ENCODE measurements at places on chromosomes 2 and 18.

DNA sequence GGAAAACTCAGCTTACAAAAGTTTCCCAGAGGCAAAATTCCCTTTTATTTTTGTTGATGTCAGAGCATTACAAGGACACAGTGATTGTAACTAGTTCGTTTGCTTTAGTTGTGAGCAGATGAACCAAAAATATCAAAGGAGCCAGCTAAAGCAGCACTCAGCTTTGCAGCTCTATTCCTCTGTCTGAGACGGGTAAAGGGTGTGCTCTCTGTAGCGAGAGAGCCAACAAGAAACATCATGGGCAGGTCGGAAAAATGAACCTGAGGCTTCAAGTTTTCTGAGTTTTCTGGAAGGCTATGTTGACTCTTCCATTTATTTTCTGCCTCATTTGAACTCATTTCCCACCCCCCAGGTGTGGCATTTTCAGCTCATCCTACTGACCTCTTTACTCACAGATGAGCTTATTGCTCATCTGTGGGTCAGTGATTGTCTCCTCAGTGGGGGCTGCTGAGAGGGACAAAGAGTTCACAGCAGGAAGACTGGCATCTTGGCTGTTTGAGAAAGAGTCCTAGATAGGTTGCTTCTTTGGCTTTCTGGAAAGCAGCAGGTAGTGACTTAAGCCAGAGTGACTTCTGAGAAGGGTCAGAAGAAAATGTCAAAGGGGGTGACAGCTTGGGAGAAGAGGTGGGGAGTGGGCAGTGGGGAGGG, 66.6 kb upstream of the EPC2 start:
- no peak for ATAC-seq

DNA sequence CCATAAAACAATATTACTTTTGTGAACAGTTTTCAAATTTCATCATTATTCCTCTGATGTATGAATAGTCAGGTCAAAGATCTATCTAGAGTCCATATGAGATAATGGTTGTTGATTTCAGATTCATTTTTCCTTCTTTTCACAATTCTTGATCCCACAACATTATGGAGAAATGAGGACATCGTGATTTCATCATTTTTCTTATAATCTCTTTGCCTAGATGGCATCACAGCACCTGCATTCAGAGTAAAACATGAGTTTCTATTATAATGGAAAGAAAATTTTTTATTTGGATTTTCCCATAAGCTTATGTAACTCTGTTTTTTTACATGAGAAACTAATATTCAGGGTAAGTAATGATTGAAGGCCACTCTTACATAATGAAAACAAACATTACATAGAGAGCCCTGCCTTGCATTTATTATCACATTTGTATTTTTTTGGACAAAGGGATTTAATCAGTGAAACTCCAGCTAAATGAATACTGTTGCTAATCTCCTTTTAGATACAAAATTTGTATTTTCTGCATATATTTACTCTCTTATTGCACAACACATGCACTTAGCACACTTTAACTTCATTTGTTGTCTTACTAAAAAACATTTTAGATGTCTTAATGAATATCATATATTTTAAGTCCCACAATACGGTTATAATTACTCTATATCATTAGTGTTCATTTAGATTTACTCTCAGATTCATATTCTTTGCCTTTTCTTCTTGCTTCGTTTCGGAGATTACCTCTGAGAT, 188.4 kb upstream of the KYNU start:
- ATAC-seq: no peak

DNA sequence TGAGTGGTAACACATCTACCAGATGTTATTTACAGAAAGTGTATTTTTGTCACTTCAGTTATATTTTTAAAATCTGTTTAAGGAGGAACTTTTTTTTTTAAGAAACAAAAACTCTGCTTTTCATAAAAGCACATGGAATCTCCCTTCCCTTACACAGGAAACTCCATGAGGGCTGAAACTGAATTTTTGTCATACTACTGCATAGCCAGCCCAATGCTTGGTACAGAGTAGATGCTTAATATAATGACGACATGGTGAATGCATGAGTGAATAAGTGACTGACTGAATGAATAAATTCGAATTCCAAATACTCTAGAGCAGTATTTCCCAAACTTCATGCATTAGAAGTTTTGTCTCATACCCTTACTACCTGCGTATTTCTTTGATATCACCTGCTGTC, 86.5 kb downstream of the ROCK2 start:
- ATAC-seq: no peak

DNA sequence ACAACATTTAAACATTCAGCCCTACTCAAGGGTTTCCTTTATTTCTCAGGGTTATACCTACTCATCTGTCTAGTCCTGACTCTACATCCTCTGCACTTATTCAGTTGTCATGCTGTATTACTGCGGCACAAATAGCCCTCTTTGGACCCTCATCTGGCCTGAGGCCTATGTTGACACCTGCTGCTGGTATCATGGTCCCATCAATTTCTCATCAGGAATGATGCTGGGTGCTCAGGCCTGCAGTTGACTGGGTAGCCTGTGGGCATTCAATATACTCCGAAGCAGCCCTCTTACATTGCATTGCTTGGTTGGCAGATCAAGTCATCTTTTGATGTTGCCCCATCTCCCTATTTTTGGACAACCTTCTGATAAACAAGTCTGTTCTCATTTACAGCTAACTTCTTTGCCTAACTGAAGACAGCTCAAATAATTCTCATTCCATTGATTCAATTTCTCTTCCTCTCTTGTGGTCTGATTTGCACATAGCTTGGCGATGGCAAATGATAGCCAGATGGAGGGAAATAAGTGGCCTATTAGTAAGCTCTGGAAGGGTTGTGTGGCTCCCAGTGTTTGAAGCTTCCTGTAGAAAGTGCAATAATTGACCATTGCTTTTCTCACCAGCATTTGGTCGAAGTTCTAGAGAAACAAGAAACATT, 19.1 kb upstream of the MC4R start:
- peak; percentile 29 for ATAC-seq

DNA sequence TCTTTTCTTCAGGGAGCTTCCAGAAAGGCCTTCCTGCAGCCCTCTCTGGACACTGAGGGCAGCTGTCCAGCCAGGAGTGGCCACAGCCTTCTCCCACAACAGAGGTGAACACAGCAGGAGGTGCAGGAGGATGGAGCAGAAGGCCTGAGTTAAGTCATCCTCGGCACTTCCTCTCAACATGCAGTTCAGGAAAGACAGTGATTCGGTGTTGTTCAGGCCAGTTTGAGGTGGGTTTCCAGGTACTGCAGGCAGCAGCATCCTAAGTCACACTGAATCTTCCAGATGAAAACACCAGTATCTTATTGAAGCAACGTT, 225.3 kb upstream of the PXDN start:
- no peak for ATAC-seq

GRCh38 chr18:995629-996028, 91.0 kb downstream of the ADCYAP1 start:
- ATAC-seq: no peak

DNA sequence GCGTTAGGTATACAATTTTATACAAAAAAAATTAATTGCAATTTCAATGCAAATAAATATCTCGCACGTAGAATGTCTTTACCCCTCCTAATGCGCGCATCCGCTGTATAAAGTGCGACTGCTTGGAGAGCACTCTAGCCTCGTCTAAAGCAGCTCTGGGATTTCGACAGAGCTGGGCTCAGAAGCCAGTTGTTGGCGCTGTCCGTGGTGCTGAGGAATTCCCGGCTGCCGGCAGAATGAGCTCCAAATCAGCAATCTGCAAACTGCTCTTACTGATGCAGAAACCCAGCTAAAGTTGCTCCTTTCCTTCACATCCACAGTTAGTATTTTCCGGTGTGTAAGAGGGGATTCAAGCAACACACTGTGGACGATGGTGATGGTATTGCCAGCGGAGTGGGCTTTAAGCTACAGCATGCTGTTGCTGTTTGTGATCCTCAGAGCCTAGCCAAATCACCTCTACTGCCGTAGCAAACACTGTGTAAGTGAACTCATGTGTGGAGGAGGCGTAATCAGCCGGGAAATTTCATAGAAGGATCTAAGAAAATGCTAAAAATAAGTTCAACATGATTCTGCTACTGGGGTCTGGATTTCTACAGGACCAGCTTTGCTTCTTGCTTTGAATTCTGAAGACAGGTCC, at the start of gene VWC2L:
Gene VWC2L (plus strand): TSS at position 137 of the 637 bp plus-strand sequence. CDS start 3,140 bp downstream, outside the sequence.
- ATAC-seq: peak; percentile 99

- no peak for ATAC-seq
Measured at GRCh38 chr2:217993138-217993537, 9.7 kb downstream of the TNS1 start.

DNA sequence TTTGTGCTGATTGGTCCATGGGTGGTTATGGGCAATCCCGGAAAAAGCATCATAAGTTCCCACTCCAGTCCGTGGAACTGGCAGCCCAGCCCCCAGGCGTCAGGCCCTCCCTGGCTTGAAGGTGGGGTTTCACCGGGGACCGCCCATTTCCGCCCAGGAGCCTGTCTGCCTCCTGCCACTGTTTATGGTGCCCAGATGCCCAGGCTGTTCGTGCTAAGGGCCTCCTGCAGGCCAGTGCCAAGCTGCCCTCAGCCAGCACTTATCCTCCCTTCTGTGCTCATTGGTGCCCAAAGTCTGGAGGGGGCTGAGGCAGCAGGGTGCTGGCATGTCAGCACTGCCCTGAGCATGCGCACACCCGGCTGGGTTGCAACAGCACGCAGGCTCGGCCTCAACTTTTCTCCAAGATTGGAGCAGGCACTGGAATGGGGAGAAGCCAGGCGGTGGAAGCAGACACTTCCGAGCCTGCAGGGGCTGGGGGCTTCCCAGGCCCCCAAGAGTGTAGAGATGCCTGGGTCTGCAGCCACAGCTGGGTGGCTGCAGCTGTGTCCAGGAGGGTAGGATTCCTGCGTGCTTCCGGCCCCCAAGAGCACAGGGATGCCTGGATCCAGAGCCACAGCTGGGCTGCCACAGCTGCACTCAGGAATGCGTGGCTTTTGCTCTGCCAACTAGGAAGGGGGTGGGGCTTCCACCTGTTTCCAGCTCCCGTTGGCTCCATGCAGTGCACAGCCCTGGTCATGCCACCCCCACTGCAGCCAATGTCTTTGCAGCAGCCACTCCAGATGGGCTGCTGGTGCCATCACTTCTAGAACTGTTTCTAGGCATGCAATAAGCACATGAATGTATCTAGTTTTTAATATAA, 74.0 kb downstream of the AGPS start:
- no peak for ATAC-seq

GRCh38 chr2:133158024-133158423, 410.2 kb downstream of the NCKAP5 start:
- ATAC-seq: no peak

GRCh38 chr2:101294861-101295260, 13.6 kb downstream of the RNF149 start:
- no peak for ATAC-seq

DNA sequence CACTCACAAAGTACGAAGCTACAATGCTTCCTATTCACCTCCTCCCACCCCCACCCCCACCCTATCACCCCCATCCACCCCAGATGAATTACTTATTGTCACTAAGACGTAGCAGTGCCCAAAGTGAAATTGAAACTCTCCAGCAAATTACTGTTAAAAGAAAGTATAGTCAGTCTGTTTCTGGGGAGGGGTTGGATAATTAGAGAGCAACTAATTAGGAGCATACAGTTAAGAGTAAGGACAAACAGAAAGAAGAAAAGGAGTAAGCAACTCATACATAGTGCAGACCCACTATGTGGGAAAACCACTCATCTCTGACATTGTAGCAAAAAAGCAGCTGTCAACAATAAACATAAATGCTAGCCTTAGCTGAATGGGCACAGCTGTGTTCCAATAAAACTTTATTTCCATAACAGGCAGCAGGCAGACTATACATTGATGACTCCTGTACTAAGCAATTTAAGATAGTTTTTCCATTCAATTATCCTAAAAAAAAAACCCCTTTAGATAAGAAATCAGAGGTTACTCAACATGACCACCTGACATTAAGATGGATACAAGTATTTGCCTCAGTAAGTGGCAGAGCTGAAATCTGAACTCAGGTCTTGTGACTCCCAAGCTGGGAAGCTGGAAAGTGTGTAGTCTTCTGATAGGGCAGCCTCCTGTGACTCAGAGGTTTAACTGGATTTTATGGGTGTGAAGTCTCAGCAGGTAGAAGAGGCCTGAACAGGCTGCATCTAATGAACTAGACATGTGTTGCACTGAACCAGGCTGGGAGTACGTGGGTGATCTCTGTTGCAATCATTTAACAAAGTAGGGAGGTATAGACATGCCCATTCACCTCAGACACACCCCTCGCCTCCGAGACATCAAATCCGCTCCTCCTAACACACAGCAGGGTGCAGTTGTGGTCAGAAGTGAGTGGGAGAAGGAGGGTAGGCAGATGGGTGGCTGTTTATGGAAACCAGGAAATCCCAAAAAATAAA, 171.8 kb upstream of the KLF7 start:
- ATAC-seq: peak; percentile 17

- no peak for ATAC-seq
Measured at GRCh38 chr2:128354726-128355470, 36.2 kb upstream of the HS6ST1 start.

Data from motor neuron (in vitro differentiated cells).